ENCODE measurements at places on chromosomes 5 and 9.

GRCh38 chr9:137217276-137218211, 4.5 kb downstream of the RNF208 start:
- DNase-seq: no peak

DNA sequence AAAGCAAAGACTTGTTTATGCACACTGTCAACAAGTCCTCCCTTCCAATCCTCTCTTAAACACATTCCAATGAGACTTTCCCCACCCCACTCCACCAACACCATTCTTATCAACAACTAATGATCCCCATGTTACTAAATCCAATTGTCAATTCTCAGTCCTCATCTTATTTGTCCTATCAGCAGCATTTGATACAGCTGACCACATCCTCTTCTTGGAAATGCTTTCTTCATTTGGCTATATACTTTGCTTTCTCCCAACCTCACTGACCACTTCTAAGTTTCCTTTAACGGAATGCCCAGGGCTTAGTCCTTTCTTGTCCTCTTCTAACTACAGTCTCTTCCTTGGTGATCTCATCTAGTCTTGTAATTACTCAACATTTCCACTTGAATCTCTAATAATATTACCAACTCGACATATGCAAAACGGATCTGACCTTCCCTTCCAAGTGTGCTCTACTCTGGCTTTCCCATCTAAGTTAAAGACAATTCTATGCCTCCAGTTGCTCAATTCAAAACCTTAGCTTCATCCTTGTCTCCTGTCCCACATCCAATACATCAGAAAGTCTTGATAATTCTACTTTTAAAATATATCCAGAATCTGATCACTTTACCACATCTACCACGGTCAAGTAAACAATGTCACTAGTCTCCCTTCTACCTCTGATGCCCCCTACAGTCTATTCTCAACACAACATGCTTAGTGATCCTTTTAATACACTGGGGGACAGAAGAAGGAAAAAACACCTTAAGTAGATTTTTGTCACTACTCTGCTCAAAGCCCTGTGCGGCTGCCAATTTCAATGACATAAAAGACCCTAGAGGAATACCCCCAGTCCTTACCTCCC, 25.5 kb downstream of the AGTPBP1 start:
- no peak for DNase-seq

- no peak for DNase-seq
These were observed 29.4 kb upstream of the TMEM250 start for GRCh38 chr9:136147890-136148714.

GRCh38 chr5:139492700-139493192, 10.2 kb upstream of the STING1 start:
- DNase-seq: no peak

GRCh38 chr5:172496671-172497371, 42.5 kb upstream of the SH3PXD2B start:
- no peak for DNase-seq

GRCh38 chr9:40884072-40884901, 244.2 kb downstream of the FOXD4L6 start:
- DNase-seq: no peak

- no peak for DNase-seq
These were observed 2.5 kb upstream of the PCDHAC1 start for GRCh38 chr5:140923601-140924000.

GRCh38 chr5:140925806-140926442, at the start of gene PCDHAC1:
Gene PCDHAC1 (plus strand): TSS chr5:140926299. CDS start chr5:140926893, 594 bp downstream.
- DNase-seq: no peak

DNA sequence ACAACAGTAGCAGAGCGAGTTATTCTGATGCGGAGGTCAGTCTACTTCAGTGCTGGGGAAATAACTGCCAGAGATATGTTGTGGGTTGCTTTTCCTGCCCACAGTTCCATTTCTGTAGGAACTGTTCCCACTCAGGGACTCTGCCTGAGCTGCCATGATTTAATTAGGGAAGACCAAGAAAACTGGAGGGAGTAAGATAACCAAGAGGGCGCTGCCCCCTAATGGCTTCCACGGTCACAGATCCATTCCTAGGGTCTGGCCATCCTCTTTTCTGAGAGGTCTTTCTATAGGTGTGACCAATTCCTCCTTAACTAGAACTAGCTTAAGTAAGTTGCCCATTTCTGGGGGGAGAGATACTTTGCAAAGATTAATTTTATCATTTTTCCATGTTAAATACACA, 125.9 kb downstream of the APBA1 start:
- DNase-seq: no peak

- DNase-seq: no peak
These were observed 1.3 kb downstream of the DENND1A start for GRCh38 chr9:123928533-123929176.

GRCh38 chr5:126754609-126755008, 22.3 kb upstream of the LMNB1 start:
- no peak for DNase-seq

GRCh38 chr5:35990941-35991611, at the start of gene UGT3A1:
Gene UGT3A1 (minus strand): TSS chr5:35991390. CDS start chr5:35991240, 150 bp downstream.
- DNase-seq: no peak

DNA sequence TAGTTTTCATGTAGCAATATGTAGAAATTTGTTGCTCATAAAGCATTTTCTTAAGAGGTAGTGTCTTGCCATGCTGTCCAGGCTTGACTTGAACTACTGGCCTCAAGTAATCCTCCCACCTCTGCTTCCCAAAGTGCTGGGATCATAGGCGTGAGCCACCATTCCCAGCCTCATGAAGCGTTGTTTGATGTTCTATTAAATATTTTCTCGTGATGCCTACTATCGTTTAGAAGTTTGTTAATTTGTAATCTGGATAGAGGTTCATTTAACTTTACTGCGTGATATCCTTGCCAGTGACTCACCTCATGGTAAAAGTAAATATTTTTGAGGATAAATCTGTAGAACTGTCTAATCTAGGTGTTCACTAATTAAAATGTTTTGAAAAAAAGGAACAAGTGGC, 82.6 kb downstream of the VCAN start:
- DNase-seq: no peak

GRCh38 chr5:168646335-168646734, 67.2 kb upstream of the PANK3 start:
- no peak for DNase-seq

GRCh38 chr9:88721025-88721424, 186.0 kb downstream of the NXNL2 start:
- no peak for DNase-seq

DNA sequence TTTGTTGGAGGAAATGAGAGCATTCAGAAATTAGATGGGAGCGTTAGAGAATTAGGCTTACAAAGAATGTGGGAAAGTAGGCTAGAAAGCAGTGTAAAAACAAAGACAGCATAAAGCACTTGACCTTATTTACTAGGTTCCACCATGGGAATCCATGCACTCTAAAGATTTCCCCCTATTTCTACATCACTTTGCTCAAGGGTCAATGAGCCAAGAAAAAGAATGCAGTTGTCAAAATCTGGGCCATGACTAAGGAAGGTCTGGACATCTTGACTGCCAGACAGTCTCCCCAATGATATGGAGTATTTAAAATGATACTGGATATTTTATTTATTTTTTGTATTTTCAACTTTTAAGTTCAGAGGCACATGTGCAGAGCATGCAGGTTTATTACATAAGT, 3.4 kb downstream of the TLR4 start:
- DNase-seq: no peak

- DNase-seq: no peak
These were observed 4.4 kb downstream of the PDCD1LG2 start for GRCh38 chr9:5514617-5515260.

DNA sequence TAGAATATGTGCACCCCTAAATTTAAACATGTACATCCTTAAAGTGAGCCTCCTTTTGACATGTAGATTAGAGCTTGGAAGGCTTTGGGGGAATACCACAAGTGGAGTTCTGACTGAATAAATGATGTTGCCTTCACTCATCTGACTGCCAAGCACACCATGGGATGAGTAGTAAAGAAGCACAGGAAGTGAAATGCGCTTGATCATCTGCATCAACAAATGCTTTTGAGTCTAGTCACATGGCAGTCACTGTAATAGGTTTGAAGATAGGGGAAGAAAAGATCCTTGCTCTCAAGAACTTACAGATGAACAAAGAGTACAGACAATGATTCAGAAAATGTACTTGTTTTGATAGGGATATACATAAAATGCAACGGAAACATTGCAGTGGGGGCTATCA, 62.0 kb upstream of the STARD4 start:
- no peak for DNase-seq

DNA sequence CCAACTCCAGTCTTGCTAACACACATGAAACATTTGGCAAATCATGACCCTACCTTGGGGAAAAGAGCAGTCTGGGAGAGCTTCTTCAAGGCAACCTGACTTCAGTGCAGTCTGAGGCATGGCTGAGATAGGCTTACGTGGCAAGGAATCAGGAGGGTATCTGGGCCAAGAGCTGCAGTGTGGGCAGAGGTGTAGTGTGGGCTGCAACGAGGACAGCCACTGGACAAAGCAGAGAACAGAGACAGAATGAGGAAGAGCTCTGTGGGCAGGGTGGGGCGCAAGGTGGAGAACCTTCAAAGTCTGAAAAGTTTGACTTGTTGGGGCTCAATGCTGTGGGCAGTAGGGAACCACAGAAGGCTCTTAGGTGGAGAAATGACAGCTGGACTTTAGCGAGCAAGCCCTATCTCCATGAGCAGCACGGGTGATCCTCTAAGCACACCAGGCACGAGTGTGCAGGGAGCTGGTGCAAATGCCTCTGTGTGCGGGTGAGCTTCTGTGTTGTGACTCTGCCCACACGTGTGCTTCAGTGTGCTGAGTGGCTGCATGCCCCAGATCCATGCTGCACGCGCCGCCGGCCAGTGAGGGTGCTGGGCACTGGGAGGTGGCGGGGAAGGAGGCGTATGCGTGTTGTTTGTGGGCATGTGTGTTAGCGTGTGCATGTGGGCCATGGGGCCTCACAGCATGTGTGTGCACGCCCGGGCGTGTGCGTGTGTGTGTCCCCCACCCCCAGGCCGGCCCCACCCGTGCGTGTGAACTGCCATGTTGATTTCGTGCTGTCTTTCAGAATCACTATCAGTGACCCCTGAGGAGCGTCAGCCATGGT, 23.3 kb downstream of the GOLGA2 start:
- no peak for DNase-seq

- no peak for DNase-seq
These were observed 55.6 kb downstream of the S1PR3 start for GRCh38 chr9:89046832-89047231.

- no peak for DNase-seq
These were observed 21.6 kb downstream of the RAB14 start for GRCh38 chr9:121179930-121180681.

DNA sequence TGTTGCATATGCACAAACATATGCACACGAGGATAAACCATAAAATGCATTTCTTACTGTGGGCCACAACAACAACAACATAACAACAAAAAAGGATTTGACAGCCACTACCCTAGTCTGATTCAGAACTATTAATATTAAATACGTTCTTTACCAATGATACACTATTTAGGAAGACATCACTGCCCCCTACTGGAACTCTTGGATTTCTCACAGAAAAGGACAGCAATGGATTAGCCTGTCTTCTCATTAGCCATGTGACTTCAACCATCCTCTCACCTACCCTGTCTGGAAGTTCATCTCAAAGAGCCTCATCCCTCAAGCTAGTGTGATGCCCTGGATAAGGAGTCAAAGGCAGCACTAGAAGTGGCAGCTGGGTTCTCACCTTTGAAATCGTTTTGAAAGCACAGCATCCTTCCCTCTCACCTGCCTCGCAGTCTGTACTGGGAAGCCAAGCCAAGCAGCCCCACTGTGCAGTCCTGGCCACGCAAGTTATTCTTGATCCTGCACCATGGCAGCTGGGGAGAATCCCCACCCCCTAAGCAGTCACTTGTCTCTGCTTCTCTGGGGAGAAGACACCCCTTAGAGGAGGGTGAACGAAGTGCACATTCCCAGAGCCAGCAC, 64.6 kb downstream of the SH3TC2 start:
- DNase-seq: peak; percentile 11

GRCh38 chr5:171317230-171317629, 8.2 kb downstream of the TLX3 start:
- no peak for DNase-seq

DNA sequence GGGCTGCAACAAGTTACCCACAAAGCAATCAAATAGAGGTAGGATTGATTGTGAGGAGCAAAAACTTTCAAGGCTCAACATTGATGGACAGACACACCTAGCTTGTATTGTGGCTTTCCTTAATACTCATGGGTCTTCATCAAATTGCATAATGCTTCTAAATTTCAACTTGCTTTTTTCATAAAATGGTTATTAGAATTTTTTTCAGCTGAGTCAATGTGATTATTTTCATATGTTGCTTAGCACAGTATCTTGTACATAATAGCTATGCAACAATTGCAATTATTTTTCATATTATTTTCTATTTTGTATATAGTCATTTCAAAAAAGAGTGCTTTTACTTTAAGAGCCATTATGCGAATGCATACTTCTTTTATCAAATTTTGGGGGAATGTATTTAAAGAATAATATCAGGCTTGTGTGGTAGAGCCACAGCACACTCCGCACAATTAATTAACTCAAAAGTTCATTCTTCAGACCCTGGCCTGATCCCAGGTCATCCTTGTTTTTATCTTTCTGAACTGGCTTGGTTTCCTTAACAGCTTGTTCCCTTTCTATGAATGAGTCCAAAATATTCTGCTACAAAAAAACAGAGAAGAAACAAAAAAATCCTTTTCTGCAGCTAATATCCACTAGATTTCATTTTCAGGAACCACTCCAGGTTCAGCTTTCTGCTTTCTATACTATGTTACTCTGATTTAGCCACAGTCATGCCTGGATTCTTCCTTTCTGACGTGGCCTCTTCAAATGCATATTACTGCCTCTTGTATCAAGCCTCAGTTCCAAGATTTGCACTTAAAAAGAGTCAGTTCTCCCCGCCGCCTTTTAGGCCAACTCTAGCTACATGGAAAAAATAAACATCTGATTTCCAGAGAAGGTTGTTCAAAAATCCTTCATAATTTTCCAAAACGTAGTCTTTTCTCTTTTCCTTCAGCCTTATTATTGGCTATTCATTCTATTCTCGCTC, 45.3 kb upstream of the CDH9 start:
- no peak for DNase-seq

GRCh38 chr5:16547200-16547842, 69.5 kb downstream of the RETREG1 start:
- DNase-seq: no peak

DNA sequence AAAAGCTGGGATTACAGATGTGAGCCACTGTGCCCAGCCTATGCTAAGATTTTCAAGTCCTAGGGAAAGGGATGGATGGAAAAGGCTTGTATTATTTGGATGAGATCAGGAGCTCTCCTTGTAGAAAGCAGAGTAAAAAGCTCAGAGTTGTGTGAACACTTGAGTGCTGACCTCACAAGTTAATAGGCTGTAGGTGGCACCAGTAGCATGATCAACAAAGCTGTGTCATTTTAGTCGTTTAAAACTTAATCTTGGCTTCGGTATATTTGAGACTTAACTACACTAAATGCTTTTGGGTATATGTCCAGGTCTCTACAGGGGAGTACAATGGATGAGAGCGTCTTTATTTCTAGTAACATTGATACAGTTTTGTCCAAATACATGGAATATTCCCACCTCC, 264.2 kb downstream of the TMEM38B start:
- no peak for DNase-seq

GRCh38 chr5:64827703-64828102, 59.0 kb downstream of the CWC27 start:
- no peak for DNase-seq

GRCh38 chr5:66560371-66560770, 35.8 kb upstream of the MAST4 start:
- DNase-seq: no peak
